ENCODE measurements at places on chromosomes 1 and 21.

GRCh38 chr1:145847827-145848226 is 2.4 kb downstream of the NUDT17 start:
- H3K4me1 ChIP-seq = peaks cover 6% of the 10 kb centered on the region
- H3K27me3 ChIP-seq = no peaks in the 10 kb centered on the region
- no peak for DNase-seq
- no peak overlapping the region for H3K4me3 ChIP-seq
- H3K27ac ChIP-seq = no peak overlapping the region

DNA sequence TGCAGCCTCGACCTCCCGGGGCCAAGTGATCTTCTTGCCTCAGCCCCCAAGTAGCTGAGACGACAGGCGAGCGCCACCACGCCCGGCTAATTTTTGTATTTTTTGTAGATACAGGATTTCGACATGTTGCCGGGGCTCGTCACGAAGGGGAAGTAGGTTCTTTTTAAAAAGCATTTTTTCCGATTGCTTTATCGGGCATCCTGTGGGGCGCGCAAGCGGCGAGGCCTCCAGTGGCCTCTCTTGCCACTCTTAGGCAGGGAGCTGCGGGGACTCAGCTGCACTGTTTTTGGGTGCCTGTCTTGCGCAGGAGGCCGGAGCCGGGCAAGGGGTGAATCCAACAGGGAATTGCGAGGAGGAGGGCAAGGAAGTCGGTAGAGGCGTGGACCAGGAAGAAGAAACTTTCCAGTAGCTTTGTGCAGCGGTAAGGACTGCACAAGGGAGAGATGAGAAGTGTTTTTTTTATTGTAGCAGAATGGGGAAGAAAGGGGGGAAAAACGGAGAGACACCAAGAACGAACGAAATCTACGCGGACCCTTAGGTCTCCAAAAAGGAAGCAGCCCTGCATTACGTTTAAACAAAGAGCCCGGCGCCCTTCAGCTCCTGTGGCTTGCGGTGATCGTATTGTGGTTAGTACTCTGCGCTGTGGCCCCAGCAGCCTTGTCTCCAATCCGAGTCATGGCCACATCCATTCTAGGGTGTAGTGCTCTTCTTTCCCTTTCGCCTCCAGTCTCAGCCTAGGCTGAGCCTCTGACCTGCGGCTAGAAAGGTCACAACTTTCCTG is 164.8 kb downstream of the PPIAL4G start:
- H3K27me3 ChIP-seq = no peaks in the 10 kb centered on the region
- H3K27ac ChIP-seq = no peak overlapping the region
- H3K36me3 ChIP-seq = no peaks in the 10 kb centered on the region
- peak overlapping the region; percentile 53 for H3K4me3 ChIP-seq
- H3K4me1 ChIP-seq = peaks cover 11% of the 10 kb centered on the region

DNA sequence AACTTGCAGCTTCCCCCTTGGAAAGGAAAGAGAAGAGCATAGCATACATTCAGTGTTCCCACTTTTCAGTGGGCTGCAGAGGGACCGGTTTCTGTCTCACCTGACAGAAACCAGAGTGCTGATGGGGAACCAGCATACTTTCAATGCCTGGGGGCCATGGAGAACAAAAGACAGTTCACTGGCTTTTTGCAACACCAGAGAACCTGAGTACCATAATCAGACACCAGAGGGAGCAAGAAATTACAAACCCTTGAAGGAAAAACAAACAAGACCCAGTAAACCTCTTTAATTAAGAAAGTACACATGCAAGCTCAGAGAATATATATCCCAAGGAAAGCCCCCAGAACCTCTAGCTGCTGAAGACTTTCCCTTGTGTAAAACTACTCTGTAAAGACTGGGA is 51.1 kb downstream of the CSMD2 start:
- no peak overlapping the region for H3K4me3 ChIP-seq
- no peak overlapping the region for H3K27ac ChIP-seq
- DNase-seq = no peak
- H3K27me3 ChIP-seq = no peaks in the 10 kb centered on the region

- DNase-seq = no peak
- peak overlapping the region; percentile 53 for H3K4me3 ChIP-seq
- H3K36me3 ChIP-seq = no peaks in the 10 kb centered on the region
- H3K4me1 ChIP-seq = peaks cover 14% of the 10 kb centered on the region
These were observed 339 bp upstream of the RNPC3 start for GRCh38 chr1:103525114-103525606.

DNA sequence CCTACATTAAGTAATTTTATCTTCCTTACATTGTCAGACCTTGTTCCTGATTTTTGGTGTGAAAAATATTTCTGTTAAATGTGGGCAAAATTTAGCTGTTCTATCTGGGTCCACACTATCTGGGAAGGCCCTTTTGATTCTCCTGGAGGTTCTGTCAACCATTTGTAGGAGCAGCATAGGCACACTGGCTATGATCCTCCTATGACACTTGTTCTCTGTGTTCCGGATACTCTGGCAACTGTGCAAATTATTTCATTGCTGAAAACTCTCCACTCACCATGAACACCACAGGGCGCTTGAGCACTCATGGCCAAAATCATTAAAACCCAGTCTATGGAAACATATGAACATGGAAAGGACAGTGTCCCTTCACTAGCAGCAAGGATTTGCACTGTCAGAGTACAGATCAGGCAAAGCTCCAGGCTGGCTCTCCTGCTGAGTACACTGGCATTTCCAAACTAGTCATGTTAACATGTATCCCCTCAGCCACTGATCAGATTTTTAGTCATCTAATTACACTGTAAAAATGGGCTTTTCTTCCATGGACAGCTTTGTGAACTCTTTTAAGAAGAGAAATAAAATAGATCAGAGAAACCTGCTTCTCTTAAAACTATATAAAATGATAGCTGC is 43.9 kb upstream of the SGIP1 start:
- no peaks in the 10 kb centered on the region for H3K27me3 ChIP-seq
- no peaks in the 10 kb centered on the region for H3K4me1 ChIP-seq
- no peaks in the 10 kb centered on the region for H3K36me3 ChIP-seq
- H3K4me3 ChIP-seq = no peak overlapping the region
- no peak overlapping the region for H3K27ac ChIP-seq

DNA sequence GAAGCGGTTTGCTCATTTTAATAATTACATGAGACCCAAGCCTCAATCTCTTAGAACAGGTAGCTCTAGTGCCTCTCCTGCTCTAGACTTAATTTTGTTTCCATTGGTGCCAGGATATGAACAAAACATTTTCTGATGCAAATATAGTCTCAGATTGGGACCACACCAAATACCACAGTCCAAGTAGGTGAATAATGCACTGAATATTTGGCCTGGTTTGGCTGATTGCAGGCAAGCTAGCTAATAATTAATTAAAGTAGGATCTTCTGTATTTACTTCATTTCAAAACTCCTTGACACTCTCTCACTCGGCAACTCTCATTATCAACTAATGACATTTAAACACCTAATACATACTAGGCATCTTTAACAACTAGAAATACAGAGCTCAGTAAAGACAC is 219.6 kb downstream of the LTN1 start:
- H3K27me3 ChIP-seq = no peaks in the 10 kb centered on the region
- H3K27ac ChIP-seq = no peak overlapping the region
- H3K36me3 ChIP-seq = no peaks in the 10 kb centered on the region
- H3K4me3 ChIP-seq = no peak overlapping the region

- no peak overlapping the region for H3K27ac ChIP-seq
- no peak overlapping the region for H3K4me3 ChIP-seq
- no peaks in the 10 kb centered on the region for H3K4me1 ChIP-seq
These were observed 372.1 kb upstream of the VAMP3 start for GRCh38 chr1:7398982-7399381.

DNA sequence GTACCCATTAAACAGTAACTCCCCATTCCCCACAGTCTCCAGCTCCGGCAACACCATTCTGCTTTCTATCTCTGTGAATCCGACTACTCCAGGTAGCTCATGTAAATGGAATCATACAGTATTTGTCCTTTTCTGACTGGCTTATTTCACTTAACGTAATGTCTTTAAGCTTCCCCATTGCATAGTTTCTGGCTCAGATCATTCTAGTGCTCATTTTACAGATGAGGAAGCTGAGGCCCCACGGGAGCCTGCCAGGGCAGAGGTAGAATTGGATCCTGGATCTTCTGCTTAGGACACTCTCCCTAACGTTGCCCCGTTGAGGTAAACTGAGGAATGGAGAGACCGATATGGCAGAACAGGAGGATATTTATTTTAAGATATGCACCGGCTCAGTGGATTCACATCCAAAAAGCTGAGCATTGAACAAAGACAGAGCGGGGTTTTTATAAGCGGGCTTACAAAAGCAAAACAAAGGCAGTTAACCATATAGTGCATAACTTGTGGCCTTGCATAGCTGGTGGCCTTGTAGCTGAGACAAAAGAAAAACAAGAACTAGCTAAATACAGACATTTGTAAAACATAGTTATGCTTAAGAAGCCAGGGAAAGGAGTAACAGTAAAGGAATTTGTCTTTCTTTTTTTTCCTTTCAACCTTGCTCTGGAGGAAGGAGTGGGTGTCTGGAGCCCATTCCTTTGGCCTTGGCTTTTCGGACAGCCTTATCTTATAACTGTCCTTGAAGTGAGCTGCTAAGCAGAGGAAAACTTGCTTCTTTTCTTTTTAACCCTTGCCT is 15.3 kb upstream of the KLHDC8A start:
- H3K4me3 ChIP-seq = no peak overlapping the region
- no peak overlapping the region for H3K27ac ChIP-seq
- no peak for DNase-seq
- peaks cover 7% of the 10 kb centered on the region for H3K4me1 ChIP-seq

- H3K4me3 ChIP-seq = no peak overlapping the region
- no peak overlapping the region for H3K27ac ChIP-seq
- H3K4me1 ChIP-seq = peaks cover 5% of the 10 kb centered on the region
- peaks cover 24% of the 10 kb centered on the region for H3K27me3 ChIP-seq
- DNase-seq = no peak
These were observed 2.6 kb downstream of the ALPL start for GRCh38 chr1:21511579-21512522.

- H3K4me1 ChIP-seq = no peaks in the 10 kb centered on the region
- H3K27ac ChIP-seq = no peak overlapping the region
- no peaks in the 10 kb centered on the region for H3K36me3 ChIP-seq
- H3K27me3 ChIP-seq = no peaks in the 10 kb centered on the region
- no peak for DNase-seq
- H3K4me3 ChIP-seq = no peak overlapping the region
These were observed 40.7 kb downstream of the ARHGEF10L start for GRCh38 chr1:17579951-17580939.

DNA sequence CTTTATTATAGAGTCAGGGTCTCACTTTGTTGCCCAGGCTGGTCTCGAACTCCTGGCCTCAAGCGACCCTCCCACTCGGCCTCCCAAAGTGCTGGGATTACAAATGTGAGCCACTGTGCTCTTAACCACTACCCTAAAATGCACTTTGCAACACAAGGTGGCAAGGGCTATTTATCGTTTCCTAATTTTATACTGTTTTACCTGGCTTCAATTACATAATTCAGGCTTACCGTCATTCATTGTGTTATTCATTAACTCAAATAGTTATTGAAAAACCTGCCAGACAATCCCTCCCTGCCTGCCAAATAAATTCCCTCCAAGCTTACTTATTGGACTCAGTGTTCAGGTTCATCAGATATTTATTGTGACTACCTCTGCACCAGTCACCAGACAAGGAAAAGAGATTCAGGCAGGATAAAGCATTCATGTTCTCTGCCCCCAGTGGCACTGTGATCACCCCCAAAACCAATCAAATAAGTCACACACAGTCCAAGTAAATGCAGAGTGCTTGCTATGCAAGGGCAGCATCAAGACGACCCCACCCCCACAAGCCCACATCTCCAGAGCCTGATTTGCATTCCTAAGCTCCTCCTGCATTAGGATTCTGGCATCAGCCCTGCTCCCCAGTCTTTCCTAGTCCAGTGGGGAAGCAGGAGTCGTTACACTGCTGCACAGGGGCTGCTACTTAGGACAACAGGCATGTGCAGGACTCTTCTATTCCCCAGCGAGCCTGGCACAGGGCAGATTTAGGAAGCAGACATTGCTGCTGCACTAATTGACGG is 8.1 kb downstream of the PAQR7 start:
- no peak overlapping the region for H3K27ac ChIP-seq
- no peaks in the 10 kb centered on the region for H3K4me1 ChIP-seq
- H3K27me3 ChIP-seq = no peaks in the 10 kb centered on the region
- H3K4me3 ChIP-seq = no peak overlapping the region
- H3K36me3 ChIP-seq = no peaks in the 10 kb centered on the region

All from effector memory CD4-positive, alpha-beta T cell (primary cell).